ENCODE measurements at places on chromosomes 11 and 22.

GRCh38 chr11:114129142-114129541 is 69.6 kb downstream of the ZBTB16 start:
- DNase-seq, result no peak

GRCh38 chr11:132631989-132632388 is 900.3 kb downstream of the OPCML start:
- no peak for DNase-seq

DNA sequence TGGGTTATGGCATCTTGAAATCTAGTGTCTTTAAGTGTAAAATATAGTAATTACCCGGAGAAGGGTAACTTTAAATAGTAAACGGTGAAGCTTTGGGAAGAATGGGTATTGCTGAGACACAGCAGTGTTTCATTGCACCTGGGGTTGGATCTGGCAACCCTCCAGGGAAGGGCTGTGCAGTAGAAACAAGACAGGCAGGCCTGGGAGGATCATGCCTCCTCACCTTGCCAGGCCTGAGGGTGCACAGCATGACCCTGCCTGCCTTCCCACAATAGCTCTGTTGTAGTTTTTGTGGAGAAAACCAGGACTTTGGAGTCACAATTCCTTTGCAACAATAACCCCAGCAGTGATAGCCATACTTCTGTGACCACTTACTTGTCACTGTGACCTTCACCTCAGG is 64.6 kb upstream of the ADSL start:
- no peak for DNase-seq

- peak; percentile 80 for DNase-seq
These were observed 121.3 kb downstream of the APOL5 start for GRCh38 chr22:35838855-35839576.

DNA sequence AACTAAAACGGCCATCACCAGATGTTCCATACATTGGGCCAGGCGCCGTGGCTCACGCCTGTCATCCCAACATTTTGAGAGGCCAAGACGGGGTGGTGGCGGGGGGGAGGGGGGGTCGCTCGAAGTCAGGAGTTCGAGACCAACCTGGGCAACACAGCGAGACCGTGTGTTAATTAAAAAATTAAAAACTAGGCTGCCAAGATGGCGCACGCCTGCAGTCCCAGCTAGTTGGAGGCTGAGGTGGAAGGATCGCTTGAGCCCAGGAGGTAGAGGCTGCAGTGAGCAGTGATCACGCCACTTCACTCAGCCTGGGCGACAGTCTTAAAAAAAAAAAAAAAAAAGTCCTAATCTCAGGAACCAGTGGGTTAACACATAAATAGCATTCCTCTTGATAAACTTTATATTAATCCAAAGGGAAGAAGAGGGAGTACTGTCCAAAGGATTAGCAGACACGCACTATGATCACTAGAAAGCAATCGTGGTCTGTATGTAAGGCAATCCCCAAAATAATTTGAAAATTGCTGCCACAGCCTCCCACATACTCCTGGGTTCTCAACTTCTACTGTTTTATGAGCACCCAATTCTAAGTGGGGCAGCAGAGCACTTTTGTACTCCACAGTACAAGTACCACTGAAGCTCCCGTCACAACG is 604 bp downstream of the PUS3 start:
- DNase-seq, result no peak

GRCh38 chr11:11574373-11575287 is 47.2 kb downstream of the GALNT18 start:
- DNase-seq, result no peak

DNA sequence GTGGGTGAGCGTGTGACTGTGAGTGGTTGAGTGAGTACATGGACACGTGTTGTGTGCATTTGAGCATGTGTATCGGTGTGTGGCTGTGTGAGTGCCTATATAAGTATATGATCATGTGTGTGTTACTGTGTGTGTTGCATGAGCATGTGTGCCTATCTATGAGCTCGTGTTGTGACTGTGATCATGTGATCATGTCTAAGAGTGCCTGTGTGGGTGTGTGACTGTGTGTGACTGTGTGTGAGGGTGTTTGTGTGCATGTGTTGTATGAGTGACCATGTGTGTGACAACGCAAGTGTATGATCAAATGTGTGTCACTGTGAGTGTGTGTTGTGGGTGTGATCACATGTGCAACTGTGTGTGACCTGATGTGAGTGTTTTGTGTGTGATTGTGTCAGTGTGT is 88.8 kb downstream of the UBASH3B start:
- DNase-seq, result no peak

DNA sequence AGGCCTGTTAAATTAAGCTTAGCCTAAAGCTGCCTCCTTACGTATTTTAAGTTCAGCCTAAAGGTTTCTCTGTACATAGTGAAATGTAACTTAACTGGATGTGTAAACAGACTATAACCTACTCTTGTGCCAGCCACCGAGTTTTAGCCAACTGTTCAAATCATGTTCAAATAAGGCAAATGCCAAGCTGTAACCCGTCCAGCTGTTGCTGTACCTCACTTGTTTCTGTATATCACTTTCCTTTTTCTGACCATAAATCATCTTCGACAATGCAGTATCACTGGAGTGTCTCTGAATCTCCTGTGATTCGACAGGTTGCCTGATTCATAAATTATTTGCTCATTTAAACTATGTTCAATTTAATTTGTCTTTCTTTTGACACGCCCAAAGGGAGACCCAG is 4.0 kb upstream of the PLAAT5 start:
- DNase-seq, result no peak

DNA sequence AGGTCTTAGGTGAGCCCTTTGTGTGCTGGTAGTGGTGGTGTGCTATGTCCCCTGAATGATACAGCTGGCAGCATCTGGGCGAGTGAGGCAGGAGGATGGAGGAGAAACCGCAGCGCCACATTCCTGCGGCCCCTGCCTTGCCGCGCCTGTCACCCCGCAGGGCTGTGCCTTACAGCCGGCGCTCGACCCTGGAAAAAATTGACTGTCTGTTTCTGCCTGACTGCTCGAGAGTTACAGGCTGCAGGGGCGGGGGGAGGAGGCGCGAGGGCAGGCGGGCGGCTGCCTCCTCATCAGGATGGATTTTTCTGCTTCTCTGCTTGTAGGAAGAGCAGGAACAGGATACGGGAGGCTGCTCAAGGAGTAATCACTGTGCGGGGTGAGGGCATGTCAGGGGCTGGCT is 443.4 kb downstream of the MIAT start:
- no peak for DNase-seq

GRCh38 chr22:19641983-19642451 is 72.3 kb upstream of the SEPTIN5 start:
- no peak for DNase-seq

DNA sequence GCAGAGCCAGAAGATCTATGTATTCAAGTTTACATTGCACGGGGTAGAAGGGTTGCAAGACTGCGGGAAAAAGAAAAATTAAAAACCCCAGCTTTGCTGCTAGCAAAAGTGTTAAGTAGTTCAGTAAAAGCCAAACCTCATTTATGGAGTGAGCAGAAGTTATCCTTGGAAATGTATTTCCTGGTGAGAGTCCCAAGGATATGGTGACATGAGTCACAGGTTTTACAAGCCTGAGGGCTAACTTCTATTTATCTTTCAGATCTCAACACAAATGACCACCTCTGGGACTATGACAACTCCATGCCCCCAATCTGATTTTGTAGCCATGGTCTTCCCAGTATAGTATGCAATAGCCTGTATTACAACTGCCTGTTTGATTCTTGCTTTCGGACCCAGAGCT is 26.1 kb downstream of the ABTB2 start:
- no peak for DNase-seq

- no peak for DNase-seq
These were observed 122.1 kb downstream of the BCR start for GRCh38 chr22:23302171-23303002.

- DNase-seq, result no peak
These were observed 68.0 kb upstream of the ALX4 start for GRCh38 chr11:44377914-44378321.

DNA sequence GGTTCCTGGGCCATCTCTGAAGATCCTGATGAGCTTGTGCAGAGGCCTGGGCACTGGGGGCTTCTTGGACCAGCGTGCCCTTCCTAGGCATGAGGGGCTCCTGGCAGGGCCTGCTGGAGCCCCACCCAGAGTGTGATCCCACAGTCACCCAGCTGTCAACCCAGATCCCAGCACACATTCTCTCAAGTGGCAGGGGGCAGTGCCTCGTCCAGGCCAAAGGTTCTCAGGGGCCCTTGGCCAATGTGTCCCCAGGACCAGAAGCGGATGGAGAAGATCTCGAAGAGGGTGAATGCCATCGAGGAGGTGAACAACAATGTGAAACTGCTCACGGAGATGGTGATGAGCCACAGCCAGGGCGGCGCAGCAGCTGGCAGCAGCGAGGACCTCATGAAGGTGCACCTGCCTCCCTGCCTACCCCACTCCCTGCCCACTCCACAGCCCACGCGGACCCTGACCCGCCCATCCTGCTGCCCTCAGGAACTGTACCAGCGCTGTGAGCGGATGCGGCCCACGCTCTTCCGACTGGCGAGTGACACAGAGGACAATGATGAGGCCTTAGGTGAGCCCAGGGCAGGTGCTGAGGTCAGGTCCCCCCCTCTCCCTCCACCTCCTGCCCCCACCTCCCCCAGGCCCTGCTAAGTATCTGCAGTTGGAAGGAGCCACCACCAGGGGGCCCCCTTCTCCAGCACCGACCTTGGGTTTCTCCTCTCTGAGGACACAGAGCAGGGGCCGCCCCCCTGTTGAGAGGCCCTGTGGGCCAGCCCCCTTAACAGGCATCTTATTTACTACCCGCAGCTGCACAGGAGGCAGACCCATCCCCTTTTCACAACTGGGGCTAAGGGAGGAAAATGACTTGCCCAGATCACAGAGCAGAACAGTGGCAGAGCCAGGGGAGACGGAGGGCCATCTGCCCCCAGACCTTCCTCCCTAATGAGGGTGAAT is 14.7 kb downstream of the GGA1 start:
- DNase-seq, result no peak

DNA sequence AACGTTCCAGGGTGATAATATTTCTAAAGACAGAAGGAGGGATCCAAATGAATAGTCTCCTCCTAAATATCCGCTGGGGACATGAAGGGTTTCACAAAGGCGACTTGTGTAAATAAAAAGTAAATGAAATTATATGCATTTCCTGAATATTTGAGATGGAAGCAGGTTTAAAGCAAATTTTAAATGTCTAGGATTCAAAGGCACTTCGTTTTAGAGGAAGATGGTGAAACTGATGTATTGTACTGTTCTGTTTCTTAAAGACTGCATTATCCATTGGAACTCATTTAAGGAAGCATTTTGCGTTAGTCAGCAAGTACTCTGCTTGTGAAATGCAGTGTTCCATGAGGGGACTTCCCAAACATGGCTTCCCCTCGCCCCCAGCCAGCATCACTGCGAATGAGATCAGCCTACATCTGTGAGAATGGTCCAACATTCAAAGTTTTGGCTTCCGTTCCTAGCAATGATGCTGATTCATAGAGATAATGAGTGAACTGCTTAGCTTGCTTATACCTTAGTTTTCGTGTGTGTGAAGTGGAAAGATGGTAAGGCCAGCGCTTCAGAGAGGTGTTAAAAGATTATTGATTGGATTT is 1.5 kb downstream of the RAB39A start:
- no peak for DNase-seq

- DNase-seq, result no peak
These were observed 102.2 kb downstream of the MICAL3 start for GRCh38 chr22:17921871-17922821.

DNA sequence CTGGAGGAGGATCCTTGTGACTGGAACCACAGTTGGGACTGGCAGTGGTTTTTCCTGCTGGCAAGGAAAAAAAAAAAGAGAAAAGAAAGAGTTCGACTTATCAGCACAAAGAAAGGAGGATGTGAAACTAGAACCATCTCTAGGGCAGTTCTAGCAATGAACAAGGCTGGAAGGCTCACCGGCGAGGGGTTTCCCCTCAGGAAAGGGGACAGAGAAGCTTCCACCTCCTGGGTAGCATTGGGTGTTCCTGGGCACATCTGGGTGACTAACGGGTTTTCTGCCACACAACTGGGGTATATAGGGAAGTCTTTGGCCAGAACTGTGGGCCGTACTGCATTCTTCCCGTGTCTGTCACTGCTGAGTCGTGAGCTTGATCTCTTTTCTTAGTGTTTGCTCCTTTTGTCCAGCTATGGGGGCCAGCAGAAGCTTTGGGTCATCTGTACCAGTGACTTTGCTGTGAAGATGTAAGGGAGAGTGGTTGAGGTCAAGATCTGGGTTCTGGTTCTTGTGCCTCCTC is 109.4 kb upstream of the OR4B1 start:
- no peak for DNase-seq

DNA sequence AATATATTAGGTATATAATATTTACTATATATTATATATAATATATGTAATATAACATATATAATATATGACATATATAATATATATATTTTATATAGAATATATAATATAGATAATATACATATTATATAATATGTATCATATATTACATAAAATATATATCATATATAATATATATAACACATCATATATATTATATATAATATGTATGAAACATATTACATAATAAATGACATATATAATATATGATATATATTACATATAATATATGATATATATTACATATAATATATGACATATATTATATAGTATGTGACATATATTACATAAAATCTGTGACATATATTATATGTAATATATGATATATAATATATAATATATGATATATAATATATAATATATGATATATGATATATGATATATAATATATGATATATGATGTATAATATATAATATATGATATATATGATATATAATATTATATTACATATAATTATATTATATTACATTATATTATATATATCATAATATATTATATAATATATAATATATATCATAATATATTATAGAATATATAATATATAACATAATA is 119.5 kb upstream of the RIMBP3 start:
- no peak for DNase-seq

DNA sequence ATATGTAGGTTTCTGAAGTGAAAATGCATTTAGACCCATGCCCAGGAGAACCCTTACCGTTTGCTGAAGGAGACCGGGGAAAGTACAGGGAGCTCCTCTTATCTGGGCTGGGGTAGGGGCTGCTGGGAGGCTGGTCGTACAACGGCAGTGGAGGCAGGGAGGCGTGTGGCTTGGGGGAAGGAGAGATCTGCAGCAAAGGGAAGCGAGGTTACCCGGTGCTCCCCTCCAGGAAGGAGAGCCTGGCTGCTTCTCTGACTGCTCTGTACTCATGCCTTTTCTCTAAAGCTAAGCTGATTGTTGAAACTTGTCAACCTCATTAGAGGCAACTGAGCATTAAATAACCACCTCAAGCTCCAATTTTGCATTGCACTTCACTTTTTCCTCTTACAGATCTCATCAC is 27.2 kb downstream of the ATG16L2 start:
- DNase-seq, result no peak

- DNase-seq, result no peak
These were observed 9.0 kb upstream of the CDC42EP2 start for GRCh38 chr11:65305501-65306268.
